Thyroid gland (tissue), 4 donors: ENCODE measurements at places on chromosomes 6 and 20. TPM values are rescaled to one million over a fixed set of nuclear protein-coding genes. Genes with fewer than 3 reads are reported as not detected.

The CNR1 gene
- total RNA-seq = 7.9 TPM

The COX4I2 gene
- total RNA-seq = 3.8 TPM

The TRIM40 gene
- not detected for total RNA-seq

The ZC3H12D gene
- 1.4 TPM for total RNA-seq

The SPATA25 gene
- 5.0 TPM for total RNA-seq

The C20orf141 gene
- not detected for total RNA-seq

DNA sequence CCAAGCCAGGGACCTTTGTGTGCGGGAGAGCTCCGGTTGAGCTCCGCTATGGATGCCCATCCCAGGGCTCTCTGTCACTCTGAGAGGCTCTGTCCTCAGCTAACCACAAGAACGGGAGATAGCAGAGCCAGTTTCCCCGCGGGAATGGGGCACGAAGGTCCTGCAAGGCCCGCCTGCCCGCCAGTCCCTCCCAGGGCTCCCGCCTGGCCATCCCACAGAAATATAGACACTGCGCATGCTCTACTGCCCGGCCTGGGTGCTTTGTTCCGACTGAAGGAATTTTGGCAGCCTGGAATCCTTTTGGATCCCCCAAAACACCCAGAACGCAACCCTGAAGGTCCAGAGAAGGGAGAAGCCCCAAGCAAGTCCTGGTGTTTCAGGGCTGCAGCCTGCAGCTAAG lies 8.6 kb upstream of the DEFB110 start:
- H3K27ac ChIP-seq = no peak overlapping the region
- no peaks in the 10 kb centered on the region for H3K36me3 ChIP-seq
- DNase-seq = no peak
- no peaks in the 10 kb centered on the region for H3K4me1 ChIP-seq
- no peak overlapping the region for H3K4me3 ChIP-seq

DNA sequence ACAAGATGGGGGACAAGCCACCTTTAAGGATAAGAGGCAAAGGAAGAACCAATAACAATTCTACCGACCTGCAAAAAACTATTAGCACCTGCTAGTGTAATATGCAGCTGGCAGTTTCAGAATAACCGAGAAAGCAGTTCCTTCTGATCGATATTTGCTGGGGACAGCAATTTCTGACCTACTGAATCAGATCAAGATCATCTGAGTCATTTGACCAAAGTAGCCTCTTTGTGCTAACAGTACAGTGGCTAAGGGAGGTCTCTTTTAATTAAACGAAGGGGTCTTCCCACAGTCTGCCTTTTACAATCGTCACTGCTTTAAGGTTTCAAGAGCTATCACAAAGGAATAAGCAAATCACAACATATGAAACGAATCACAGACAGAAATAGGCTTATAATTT lies 318.9 kb downstream of the BTBD9 start:
- no peaks in the 10 kb centered on the region for H3K4me1 ChIP-seq
- H3K4me3 ChIP-seq = no peak overlapping the region
- H3K36me3 ChIP-seq = no peaks in the 10 kb centered on the region
- no peaks in the 10 kb centered on the region for H3K27me3 ChIP-seq
- H3K27ac ChIP-seq = no peak overlapping the region

DNA sequence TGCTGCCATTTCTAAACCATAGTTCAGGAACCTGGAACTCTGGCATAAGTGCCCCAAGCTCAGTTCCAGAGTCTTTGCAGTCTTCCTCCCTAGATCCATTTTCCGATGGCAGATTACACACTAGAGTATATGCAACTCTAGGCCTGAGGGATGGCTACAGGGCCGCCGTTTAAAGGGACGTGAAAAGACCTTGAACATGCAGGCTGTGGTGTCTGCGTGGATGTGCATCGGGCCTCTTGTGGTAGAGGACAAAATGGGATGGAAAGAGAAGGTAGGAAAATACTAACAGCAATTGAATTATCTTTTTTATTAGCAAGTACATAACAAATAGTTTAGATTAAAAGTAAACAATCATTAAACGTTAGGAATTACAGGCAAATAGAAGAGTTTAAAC lies 588.9 kb downstream of the RFPL4B start:
- H3K4me1 ChIP-seq = peaks cover 22% of the 10 kb centered on the region
- no peak overlapping the region for H3K4me3 ChIP-seq
- H3K36me3 ChIP-seq = no peaks in the 10 kb centered on the region
- H3K27me3 ChIP-seq = no peaks in the 10 kb centered on the region

GRCh38 chr6:34810936-34811632 lies 19.2 kb downstream of the BLTP3A start:
- H3K4me3 ChIP-seq = no peak overlapping the region
- H3K36me3 ChIP-seq = no peaks in the 10 kb centered on the region
- H3K4me1 ChIP-seq = peaks cover 4% of the 10 kb centered on the region
- H3K27me3 ChIP-seq = no peaks in the 10 kb centered on the region

- H3K27ac ChIP-seq = no peak overlapping the region
- DNase-seq = no peak
- H3K36me3 ChIP-seq = no peaks in the 10 kb centered on the region
These were observed 43.8 kb downstream of the CEP57L1 start for GRCh38 chr6:109139109-109139508.

- H3K27ac ChIP-seq = no peak overlapping the region
- peaks cover 5% of the 10 kb centered on the region for H3K4me1 ChIP-seq
- H3K27me3 ChIP-seq = no peaks in the 10 kb centered on the region
- H3K4me3 ChIP-seq = no peak overlapping the region
- no peaks in the 10 kb centered on the region for H3K36me3 ChIP-seq
These were observed 85.3 kb downstream of the LINC00237 start for GRCh38 chr20:21020659-21021471.

DNA sequence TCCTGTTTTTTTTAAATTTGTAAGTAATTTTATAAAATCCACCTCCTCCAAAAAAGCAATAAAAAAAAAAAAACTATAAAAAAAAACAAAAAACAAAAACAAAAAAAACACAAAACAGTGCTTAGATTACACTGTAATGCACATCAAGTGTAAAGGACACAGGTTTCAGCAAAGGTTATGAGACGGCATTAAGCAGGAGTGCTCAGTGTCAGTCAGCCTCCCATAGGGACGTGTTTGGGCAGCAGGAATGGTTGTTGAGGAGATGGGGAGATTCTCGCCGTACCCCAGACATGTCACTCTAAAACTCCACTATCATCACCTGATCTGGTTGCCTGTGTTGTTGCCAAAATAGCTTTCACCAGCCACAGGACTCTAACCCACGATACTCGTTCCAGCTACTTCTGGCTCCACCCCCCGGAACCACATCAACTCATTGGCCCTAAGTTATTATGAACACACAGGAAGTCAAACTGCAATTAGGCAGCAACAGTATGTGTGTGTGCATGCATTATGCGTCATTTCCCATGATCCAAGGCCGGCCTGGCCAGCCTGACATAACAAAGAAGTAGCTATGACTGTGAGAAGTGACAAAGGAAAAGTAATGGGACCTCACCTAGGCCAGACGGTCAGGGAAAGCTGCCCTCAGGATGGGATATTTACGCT lies 28.7 kb downstream of the ECT2L start:
- peaks cover 5% of the 10 kb centered on the region for H3K4me1 ChIP-seq
- no peak for DNase-seq
- H3K4me3 ChIP-seq = no peak overlapping the region
- no peaks in the 10 kb centered on the region for H3K27me3 ChIP-seq
- H3K27ac ChIP-seq = no peak overlapping the region
- H3K36me3 ChIP-seq = no peaks in the 10 kb centered on the region

DNA sequence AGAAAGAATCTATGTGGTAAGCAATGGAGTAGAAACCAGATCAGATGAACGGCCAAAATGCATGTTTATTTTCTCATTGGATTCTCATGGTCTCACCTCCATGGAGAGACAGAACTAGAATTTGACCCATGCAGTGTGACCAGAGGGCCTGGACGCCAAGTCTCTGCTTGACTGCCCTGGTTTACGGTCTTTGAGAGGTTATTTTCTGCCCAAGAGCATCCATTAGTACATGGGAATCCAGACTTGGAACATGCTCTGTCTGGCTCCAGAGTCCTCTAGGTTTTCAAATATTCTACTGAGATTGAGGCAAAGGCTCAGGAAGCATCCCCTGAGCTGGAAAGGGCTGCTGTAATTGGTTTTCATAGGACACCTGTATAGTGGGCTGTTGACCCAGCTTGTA lies 45.5 kb upstream of the UST start:
- H3K36me3 ChIP-seq = no peaks in the 10 kb centered on the region
- peaks cover 10% of the 10 kb centered on the region for H3K4me1 ChIP-seq
- peak; percentile 49 for DNase-seq
- H3K27ac ChIP-seq = peak overlapping the region; percentile 40
- no peaks in the 10 kb centered on the region for H3K27me3 ChIP-seq

- H3K4me1 ChIP-seq = peaks cover 5% of the 10 kb centered on the region
- H3K4me3 ChIP-seq = no peak overlapping the region
- H3K27me3 ChIP-seq = no peaks in the 10 kb centered on the region
- no peak for DNase-seq
These were observed 122.5 kb upstream of the BMP2 start for GRCh38 chr20:6644813-6645628.
